ENCODE measurements at places on chromosomes 4 and X.

- no peak for DNase-seq
Measured at GRCh38 chrX:24301806-24302205, 12.1 kb downstream of the SUPT20HL2 start.

DNA sequence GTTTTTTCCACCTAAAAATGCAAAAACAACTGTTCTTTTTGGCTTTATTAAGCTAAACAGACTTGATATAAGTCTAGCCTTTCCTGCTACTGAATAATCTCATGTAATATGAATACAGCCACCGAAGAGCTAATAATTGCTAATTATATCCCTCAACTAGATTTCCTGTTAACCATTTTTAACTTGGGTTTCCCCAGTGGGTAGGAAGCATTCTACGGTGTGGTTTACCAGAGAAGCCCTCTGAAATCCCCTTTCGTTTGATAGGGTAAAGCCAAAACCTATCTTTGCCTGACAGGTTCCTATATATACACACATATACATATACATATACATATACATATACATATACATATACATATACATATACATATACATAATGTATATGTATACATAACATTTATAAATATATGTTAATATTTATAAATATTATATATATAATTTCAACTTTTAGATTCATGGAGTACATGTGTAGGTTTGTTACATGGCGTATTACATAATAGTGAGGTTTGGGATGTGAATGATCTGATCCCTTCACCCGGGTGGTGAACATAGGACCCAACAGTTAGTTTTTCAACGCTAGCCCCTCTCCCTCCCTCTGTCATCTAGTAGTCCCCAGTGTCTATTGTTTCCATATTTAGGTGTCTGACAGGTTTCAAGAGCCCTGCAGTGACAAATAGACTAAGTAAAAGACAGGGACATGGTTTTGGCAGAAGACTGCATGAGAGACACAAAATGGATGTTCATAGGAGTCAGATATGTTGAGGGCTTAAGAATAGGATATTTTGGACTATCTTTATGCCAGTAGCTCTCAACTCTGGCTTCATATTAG, 62.4 kb downstream of the ATXN3L start:
- DNase-seq = no peak

DNA sequence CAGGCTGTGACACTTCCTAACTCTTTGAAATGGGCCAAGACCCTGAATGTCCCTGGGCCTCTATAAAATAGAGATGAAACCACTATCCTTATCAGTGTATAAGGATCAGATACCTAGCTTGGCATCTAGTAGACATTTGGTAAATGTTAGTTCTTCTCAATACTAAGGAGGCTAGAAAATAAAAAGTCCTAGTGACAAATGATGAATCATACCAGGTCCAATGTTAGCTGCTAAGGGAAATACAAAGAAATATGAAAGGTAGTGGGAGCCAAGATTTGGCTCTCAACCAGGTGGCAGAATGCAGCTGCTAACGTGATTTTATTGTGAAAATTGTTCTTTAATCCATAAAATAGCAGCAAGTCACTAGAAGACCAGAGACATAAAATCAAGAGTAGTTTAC, 19.8 kb upstream of the PPARGC1A start:
- no peak for DNase-seq

GRCh38 chrX:37755025-37755424, 24.8 kb upstream of the CYBB start:
- DNase-seq = no peak

GRCh38 chr4:184287697-184288255, 70.1 kb upstream of the ENPP6 start:
- no peak for DNase-seq

GRCh38 chrX:1159548-1159947, 52.9 kb downstream of the CRLF2 start:
- DNase-seq = no peak

DNA sequence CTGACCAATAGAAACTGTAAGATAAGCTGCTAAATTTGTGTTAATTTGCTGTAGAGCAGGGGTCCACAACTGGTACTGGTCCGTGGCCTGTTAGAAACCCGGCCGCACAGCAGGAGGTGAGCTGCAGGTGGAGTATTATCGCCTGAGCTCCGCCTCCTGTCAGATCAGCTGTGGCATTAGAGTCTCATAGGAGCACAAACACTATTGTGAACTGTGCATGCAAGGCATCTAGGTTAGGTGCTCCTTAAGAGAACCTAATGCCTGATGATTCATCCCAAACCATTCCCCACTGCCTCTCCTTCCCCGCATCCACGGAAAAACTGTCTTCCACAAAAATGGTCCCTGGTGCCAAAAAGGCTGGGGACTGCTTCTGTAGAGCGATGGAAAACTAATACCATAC, 19.7 kb downstream of the FBXW7 start:
- no peak for DNase-seq

DNA sequence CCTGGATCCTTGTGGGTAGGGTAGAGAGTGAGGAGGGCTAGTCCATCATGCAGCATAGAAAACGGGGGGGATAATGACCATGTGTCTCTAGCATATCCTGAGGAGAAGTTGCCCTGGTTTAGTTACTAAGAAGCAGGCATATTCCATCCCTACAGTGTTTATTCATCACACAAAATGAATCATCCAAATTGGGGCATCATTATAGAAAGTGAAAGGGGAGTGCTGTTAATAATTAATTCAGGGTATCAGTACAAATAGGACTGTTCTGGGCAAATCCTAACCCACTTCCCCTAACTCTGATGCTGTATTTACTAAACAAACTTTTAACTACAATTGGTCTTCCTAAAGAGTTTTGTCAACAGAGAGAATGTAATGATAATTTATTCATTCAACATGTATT, 281.1 kb upstream of the ARX start:
- DNase-seq = no peak

- DNase-seq = no peak
Measured at GRCh38 chr4:1294891-1295290, 5.2 kb downstream of the MAEA start.

- DNase-seq = no peak
Measured at GRCh38 chr4:68373513-68373912, 23.6 kb upstream of the YTHDC1 start.

- no peak for DNase-seq
Measured at GRCh38 chr4:47536966-47537365, 51.9 kb downstream of the ATP10D start.

DNA sequence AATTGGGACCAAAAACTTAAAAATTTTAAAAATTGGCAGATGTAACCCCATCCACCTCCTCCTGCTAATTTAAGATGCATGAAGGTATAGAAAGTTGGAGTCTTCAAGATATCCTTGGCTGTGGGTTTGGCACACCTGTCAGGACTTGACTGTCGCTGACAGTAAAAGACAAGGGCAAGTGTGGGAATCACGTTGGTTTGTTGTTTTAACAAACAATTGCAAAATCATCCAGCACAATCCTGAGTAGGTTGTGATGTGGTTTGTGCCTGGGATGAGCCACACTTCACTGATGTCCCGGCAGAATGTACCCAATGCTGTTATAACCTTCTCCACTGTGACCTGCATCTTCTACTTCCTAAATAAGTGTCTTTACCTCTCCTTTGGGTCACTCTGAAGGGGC, 24.0 kb downstream of the HOPX start:
- DNase-seq = no peak

DNA sequence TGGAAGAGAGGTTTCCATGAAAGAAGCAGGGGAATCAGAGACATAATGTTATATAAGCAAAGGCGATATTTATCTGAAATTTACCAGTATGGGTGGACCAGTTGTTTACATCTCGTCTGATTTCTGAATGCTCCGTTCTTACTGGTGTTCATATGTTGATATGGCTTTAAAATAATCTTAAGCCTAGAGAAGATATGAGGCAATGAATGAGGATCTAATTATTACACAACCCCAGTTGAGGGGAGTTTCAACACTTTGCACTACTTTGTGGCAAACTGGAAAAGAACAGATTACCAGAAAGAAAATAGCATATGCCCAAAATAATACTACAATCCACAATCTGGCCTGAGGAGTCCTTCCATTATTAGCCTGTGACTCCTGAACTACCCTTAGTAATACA, 263.3 kb upstream of the MAGEB2 start:
- DNase-seq = no peak

- no peak for DNase-seq
Measured at GRCh38 chr4:54929459-54929858, 195.9 kb downstream of the KDR start.

DNA sequence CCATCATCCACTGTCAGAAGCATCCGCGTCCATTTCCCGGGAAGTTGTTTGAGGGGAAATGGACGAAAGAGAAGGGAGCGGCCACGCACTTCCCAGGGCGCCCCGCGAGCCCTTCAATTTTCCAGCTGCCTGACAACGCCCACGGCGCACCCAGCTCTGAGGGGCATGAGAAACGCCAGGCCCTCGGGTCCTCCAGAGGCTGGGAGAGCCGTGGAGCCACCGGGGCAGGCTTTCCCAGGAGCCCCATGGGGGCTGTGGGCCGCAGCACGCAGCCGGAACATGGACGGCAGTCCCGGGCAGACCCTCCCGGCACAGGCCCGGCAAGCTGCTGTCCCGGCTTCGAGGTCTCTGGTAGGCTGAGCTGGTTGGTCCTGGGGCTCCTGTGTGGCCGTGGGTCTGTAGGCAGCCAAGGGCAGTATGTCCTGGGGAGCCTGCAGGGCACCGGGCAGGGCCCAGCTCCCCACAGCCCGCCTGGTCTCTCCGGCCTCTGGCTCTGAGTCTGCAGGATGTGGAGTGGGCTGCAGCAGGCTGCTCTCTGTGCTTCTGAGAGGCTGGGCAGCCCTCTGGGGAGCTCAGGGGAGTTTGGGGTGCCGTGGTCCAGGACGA, 115.2 kb downstream of the FAM53A start:
- DNase-seq = no peak

DNA sequence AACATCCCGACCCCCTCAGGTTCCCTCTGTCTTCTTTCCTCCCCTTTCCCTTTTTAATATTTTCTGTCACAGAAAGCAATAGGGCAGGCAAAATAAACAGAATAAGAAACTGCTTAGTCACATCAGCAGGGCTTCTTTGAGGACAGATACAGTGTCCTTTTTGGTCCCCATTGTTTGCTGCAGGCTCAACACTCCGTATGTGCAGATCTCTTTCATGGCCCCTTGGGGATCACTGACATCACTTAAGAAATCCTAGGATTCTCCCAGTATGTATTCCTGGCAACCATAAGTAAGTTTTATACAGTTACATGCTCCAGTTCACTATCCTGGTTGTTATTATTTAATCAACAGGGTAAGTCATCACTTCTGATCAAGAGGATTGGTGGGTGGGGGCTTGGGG, 448.0 kb downstream of the NKX6-1 start:
- no peak for DNase-seq

GRCh38 chr4:1302159-1302558, 12.5 kb downstream of the MAEA start:
- DNase-seq = no peak

- DNase-seq = no peak
Measured at GRCh38 chrX:9597361-9598035, 132.6 kb downstream of the TBL1X start.

GRCh38 chrX:68146054-68146453, 287.2 kb downstream of the OPHN1 start:
- no peak for DNase-seq

DNA sequence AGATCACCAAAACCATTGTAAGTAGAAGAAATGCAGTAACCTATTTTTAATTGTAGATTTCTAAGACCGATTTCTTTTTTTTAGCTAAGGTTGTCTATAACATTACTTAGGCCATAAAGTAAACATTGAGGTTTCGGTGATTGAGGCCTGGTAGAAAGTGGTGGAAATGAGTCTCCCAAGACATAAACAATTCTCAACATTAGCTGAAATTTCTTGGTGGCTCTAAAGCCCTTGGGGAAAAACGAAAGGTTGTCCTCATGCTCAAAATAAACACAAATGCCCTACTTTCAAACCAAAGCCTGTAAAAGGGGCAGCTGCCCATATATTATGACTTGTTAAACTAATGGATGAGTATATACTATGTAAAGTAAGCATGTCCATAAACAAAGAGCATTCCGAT, 98.8 kb downstream of the SCFD2 start:
- no peak for DNase-seq

- DNase-seq = no peak
Measured at GRCh38 chr4:169234137-169234855, 36.5 kb downstream of the SH3RF1 start.

DNA sequence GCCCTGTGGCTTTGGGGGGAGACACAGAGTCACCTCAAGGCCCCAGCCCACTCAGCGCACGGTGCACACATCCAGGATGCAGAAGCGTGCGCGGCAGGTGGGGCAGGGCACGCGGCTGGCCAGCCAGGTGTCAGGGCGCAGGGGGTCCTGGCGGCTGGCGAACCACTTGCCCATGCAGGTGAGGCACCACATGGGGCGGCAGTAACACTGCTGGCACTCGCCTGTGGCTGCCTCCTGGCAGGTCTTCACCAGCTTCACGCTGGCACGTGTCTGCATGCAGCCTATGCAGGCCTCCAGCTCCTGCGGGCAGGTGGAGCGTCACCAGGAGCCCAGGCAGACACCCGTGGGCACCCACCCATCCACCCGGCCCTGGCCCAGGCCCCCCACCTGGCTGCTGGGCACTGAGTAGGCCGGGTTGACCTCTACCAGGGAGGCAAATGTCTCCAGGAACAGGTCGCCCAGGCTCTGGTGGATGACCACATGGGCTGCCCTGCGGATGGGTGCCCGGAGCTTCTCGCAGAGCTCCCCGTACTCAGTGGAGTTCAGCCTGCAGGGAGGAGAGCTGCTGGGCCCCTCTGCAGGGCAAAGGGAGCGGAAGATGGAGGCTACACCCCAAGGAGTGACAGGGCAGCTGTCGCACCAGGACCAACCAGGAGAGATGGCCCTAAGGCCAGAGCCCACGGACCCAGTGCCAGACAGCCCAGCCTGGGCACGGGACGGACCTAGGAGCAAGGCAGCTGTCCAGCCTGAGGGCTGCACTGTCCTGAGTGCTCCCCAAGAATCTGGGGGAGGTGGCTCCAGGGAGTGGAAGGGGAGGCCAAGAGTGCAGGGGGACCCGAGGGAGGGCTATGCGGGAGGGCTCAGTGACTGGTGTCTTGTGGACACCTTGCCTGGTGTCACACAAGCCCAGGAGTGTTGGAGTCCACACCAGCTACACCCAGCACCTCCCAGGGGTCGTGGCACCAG, 3.7 kb downstream of the TMEM129 start:
- no peak for DNase-seq

- no peak for DNase-seq
Measured at GRCh38 chr4:84481860-84482245, 17.2 kb downstream of the NKX6-1 start.

GRCh38 chr4:53583513-53583912, 7.8 kb downstream of the LNX1 start:
- no peak for DNase-seq

Measured in NCI-H748 treated with DMSO at 0.1 percent for 48 hours (cell line).